ENCODE measurements at places on chromosomes 4 and X. TPM values are rescaled to one million over a fixed set of nuclear protein-coding genes. Genes with fewer than 3 reads are reported as not detected.

- H3K27ac ChIP-seq, result no peak overlapping the region
- H3K27me3 ChIP-seq, result no peaks in the 10 kb centered on the region
- no peak overlapping the region for H3K4me3 ChIP-seq
- no peaks in the 10 kb centered on the region for H3K36me3 ChIP-seq
- no peaks in the 10 kb centered on the region for H3K4me1 ChIP-seq
- no peak for DNase-seq
Measured at GRCh38 chr4:169377367-169377766, 106.6 kb upstream of the SH3RF1 start.

DNA sequence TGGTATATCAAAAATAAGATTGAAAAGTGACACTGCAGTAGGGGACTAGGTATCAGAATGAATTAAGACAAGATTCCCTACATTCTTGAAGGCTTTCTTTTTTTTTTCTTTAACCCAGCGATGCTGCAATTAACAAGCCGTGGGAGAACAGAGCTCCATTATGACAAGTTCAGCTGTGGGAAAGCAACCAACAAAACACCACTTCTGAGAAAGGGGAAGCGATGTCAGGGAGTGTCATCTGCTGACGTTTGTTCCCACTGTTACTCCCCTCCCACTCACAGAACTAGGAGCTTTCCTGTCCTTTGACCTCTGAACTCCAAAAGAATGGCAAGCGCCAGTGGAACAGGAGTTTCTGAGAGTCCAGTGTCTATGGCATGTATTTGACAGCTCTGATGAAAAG, 90.2 kb upstream of the SLITRK2 start:
- H3K36me3 ChIP-seq, result no peaks in the 10 kb centered on the region
- H3K4me1 ChIP-seq, result no peaks in the 10 kb centered on the region
- H3K4me3 ChIP-seq, result no peak overlapping the region

DNA sequence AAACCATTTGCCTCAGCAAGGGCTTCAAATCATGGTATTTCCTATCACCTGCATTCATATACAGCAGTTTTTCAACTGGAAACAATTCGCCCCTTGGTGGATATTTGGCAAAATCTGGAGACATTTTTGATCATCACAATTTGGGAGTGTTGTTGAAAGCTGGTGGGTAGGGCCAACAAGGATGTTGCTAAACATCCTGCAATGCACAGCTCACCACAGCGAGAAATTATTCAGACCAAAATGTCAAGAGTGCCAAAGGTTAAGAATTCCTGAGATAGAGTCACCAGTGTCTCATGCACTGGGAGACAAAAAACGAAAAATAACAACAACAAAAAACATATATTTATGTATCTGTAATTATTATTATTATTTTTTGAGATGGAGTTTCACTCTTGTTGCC, 435.2 kb upstream of the CTSO start:
- H3K4me1 ChIP-seq, result no peaks in the 10 kb centered on the region
- no peak for DNase-seq
- no peak overlapping the region for H3K4me3 ChIP-seq
- no peak overlapping the region for H3K27ac ChIP-seq
- no peaks in the 10 kb centered on the region for H3K36me3 ChIP-seq
- no peaks in the 10 kb centered on the region for H3K27me3 ChIP-seq

DNA sequence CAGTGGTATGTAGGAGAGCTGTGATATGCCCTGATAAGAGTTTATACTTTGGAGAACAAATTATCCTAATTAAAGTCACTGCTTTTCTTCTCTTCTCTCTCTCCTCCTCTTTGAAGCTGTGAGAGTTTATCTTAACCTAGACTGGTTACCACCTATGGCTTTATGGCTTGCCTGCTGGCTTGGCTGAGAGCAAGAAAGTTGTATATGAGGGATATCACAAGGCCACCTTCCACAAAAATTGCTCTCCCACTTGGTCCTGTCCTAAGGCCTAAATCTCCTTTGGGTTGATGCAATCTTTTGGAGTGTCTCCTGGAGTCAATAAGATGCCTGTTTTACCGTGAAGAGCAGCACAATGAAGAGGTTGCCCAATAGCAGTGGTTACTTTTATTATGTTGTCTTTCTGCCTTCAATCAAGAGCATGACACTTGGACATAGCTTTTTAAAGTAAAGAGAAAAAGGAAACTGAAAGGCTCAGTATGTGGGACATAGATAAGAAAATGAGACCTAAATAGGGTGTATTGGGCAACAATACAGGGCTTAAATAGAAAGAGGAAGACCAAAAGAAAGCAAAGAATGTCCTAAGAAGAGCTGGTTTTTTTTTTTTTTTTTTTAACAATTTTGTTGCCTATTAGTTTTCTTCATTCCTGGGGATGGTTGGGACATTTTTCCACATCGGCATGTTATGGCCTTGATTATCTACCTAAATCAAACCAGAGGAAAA, 9.2 kb downstream of the GUCY1A1 start:
- H3K36me3 ChIP-seq, result no peaks in the 10 kb centered on the region
- DNase-seq, result peak; percentile 51
- no peaks in the 10 kb centered on the region for H3K27me3 ChIP-seq
- H3K4me3 ChIP-seq, result no peak overlapping the region
- H3K27ac ChIP-seq, result no peak overlapping the region

DNA sequence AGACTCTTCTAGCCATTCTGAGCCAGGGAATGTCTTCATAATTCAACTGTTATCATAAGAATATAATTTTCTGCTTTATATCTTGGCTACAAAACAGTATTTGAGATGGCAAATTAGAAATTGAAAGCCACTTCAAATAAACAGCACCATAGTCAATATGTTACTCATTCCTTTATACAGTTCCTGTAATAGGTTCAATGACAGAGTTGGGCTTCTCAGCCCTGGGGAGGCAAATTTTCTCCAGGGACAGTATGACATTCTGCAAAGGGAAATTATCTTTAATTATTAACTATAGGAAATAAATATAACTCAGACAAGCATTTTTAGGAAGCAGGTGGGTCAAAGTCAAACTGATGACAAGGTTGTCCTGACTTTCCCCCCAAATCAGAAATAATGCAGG, 71.9 kb upstream of the RPS6KA6 start:
- H3K27ac ChIP-seq, result no peak overlapping the region
- no peaks in the 10 kb centered on the region for H3K27me3 ChIP-seq
- H3K4me1 ChIP-seq, result no peaks in the 10 kb centered on the region
- H3K36me3 ChIP-seq, result no peaks in the 10 kb centered on the region
- H3K4me3 ChIP-seq, result no peak overlapping the region

DNA sequence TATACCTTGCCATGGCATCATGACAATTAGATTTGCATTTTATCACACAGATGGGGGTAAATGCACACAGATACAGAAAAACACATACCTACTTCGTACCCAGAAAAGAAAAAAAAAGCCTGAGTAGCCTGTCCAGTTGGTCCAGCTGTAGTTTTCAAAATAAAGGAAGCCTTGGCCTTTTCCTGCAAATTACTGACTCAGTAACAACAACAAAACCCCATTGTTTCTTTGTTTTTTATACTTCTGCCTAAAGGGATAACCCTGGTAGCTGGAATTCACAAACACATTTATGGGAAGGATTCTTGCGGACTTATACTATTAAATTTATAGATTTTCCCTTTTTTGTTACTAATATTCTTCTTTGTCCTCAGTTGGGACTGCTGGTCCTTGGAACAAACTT, 156.4 kb upstream of the PCDH10 start:
- H3K27ac ChIP-seq, result no peak overlapping the region
- H3K4me1 ChIP-seq, result no peaks in the 10 kb centered on the region
- H3K4me3 ChIP-seq, result no peak overlapping the region
- H3K27me3 ChIP-seq, result no peaks in the 10 kb centered on the region

DNA sequence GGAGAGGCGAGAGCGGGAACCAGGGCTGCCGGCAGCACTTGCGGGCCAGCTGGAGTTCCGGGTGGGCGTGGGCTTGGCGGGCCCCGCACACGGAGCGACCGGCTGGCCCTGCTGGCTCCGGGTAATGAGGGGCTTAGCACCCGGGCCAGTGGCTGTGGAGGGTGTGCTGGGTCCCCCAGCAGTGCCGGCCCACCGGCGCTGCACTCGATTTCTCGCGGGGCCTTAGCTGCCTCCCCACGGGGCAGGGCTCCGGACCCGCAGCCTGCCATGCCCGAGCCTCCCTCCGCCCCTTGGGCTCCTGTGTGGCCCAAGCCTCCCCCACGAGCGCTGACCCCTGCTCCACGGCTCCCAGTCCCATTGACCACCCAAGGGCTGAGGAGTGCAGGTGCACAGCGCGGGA, 25.2 kb upstream of the KIT start:
- no peaks in the 10 kb centered on the region for H3K4me1 ChIP-seq
- H3K27ac ChIP-seq, result no peak overlapping the region
- no peaks in the 10 kb centered on the region for H3K27me3 ChIP-seq
- no peak for DNase-seq

DNA sequence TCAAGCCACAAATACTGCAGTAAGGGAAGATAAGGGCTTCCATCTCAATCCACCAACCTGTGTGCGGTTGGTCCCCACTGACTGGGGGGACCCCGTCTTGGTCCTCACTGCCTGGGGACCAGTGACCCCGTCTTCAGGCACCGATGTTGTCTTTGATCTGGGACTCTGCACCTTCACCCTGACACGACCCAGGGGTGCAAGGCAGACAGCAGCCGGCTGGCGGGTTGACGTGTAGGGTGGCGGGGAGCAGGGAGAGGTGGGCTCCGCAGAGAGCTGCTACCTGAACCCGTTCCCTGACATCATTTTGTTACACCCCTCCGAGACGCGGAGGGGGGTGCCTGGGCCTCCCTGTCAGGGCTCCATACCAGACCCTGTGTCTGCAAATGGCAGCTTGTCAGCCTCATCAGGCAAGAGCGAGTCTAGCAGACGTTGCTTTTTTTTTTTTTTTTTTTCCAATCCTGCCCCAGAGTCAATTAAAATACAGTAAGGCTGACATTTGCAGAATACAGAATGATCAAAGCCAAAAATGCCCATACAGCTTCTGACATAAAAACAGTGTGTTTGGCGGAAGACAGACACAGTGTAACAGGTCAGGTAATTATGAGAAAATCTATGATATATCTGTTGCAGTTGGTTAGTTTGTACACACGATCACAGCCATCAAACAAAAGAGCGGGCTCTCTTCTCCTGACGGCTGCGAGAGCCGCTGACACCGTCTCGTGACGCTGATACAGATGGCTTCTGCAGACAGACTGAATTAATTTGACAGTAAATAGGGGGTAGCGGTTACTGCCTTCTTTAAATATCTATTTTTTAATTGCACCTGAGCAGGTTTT, 118.6 kb downstream of the CRLF2 start:
- peaks cover 2% of the 10 kb centered on the region for H3K27me3 ChIP-seq
- no peak overlapping the region for H3K4me3 ChIP-seq
- H3K4me1 ChIP-seq, result no peaks in the 10 kb centered on the region
- no peak overlapping the region for H3K27ac ChIP-seq
- peak; percentile 13 for DNase-seq

GRCh38 chr4:176441594-176441993, 121.8 kb downstream of the SPCS3 start:
- H3K4me3 ChIP-seq, result no peak overlapping the region
- H3K36me3 ChIP-seq, result no peaks in the 10 kb centered on the region
- no peak for DNase-seq

DNA sequence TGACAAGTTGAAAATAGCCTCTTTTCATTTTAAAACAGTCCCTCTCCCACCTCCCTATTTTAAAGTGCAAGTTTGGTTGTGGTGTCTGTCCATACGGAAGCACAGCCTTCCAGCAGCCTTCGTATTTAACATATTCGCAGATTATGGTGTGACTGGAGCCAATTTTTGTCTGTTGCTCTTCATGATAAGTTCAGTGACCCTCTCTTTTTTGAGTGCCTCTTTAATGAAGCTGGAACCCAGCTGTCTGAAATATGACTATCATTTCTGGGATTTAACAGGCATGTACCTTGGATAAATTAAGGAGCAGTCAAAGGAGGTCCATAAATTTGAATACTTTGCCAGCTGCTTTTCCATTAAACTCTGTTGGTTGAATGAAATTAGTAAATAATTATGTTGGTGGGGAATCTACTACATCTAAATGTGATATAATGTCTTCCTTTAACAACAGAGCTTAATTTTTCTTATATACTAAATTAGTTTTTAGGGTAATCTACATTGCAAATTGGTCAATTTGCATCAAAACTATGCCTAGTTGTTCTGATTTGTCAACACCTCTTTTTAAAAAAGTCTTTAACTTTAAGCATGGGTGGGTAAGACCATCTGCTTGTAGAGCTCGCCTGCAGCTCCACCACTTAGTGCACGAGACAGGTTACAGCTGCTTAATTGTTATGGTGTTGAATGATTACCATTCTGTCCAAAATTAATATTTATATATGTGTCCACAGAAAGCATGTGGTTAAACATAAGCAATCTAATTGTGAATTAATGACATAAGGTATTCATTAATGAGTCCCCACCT, 216.6 kb downstream of the DCTD start:
- no peak for DNase-seq
- no peaks in the 10 kb centered on the region for H3K36me3 ChIP-seq
- no peak overlapping the region for H3K27ac ChIP-seq
- peaks cover 3% of the 10 kb centered on the region for H3K4me1 ChIP-seq
- no peak overlapping the region for H3K4me3 ChIP-seq

- peaks cover 4% of the 10 kb centered on the region for H3K36me3 ChIP-seq
- H3K27ac ChIP-seq, result no peak overlapping the region
- no peaks in the 10 kb centered on the region for H3K27me3 ChIP-seq
- H3K4me3 ChIP-seq, result no peak overlapping the region
- H3K4me1 ChIP-seq, result no peaks in the 10 kb centered on the region
Measured at GRCh38 chr4:94575652-94576051, 123.9 kb downstream of the PDLIM5 start.

DNA sequence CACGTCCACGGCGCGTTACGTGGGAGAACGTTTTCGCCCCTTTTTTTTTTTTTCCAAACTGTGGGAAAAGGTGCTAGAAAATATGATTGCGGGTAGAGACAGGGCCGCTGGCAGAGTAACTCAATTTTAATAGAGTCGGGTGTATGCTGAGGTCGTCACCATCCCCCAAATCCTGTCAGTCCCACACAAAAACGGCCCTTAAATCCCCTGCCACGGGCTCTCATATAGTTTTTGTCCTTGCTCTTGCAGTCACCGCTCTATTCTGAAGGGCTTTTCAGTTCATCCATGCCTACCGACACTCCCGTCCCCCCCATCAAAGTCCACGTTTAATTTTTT, 796 bp upstream of the MED14 start:
- peaks cover 23% of the 10 kb centered on the region for H3K27me3 ChIP-seq
- H3K36me3 ChIP-seq, result no peaks in the 10 kb centered on the region
- H3K4me1 ChIP-seq, result no peaks in the 10 kb centered on the region
- H3K27ac ChIP-seq, result peak overlapping the region; percentile 99
- H3K4me3 ChIP-seq, result peak overlapping the region; percentile 69
- no peak for DNase-seq

- H3K36me3 ChIP-seq, result no peaks in the 10 kb centered on the region
- H3K4me1 ChIP-seq, result peaks cover 5% of the 10 kb centered on the region
- no peak overlapping the region for H3K4me3 ChIP-seq
- no peak for DNase-seq
Measured at GRCh38 chr4:38413524-38414341, 250.3 kb upstream of the KLF3 start.

GRCh38 chrX:124085063-124085462, 123.6 kb downstream of the STAG2 start:
- no peak overlapping the region for H3K27ac ChIP-seq
- no peak overlapping the region for H3K4me3 ChIP-seq
- no peak for DNase-seq
- H3K36me3 ChIP-seq, result peaks cover 22% of the 10 kb centered on the region
- no peaks in the 10 kb centered on the region for H3K27me3 ChIP-seq

Gene ADH1A
- total RNA-seq, result 0.49 TPM

Gene CLNK
- 0.04 TPM for total RNA-seq

Gene ARR3
- not detected for total RNA-seq

Gene FRMPD4
- 0.75 TPM for total RNA-seq

Gene CDKL2
- total RNA-seq, result 0.22 TPM

Gene AP1AR
- total RNA-seq, result 10.7 TPM

Data from muscle of leg (tissue), 16 donors.